GDM1 (cell line): ENCODE measurements at places on chromosomes 1 and 21.

GRCh38 chr1:62903982-62904855 is 120.3 kb downstream of the ATG4C start:
- no peak for DNase-seq

DNA sequence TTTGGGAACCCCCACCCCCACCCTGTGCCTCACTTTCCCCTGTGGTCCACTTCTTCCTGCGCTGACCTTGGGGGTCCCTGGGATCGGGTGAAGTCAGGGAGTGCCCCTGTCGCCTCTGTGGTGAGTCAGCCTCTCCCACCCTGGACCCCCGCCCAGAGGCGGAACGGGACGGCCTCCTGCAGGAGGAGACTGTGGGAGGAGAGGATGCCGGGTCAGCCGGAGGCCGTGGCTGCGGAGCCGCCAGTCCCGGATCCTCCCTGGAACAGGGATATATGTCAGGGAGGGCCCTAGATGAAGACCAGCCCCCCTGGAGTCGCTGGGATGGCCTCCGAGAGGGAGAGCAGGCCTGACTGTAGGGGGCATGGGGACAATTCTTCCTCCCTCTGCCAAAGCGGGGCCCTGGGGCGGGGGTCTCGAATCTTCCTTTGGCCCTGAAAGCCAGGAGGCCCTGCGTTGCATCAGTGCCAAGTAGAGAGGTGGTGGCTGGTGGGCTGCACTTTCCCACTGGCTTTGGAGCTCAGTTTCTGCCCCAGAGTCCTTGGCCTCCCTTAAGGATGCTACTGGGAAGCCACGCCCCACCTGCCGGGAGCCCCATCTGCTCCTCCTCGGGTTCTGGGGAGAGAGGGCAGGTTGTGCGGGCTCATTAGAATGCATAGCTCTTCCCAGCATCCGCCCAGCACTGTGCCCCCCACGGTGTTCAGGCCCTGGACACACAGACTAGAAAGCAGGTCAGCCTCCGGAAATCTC is 930 bp downstream of the ARHGEF10L start:
- no peak for DNase-seq

DNA sequence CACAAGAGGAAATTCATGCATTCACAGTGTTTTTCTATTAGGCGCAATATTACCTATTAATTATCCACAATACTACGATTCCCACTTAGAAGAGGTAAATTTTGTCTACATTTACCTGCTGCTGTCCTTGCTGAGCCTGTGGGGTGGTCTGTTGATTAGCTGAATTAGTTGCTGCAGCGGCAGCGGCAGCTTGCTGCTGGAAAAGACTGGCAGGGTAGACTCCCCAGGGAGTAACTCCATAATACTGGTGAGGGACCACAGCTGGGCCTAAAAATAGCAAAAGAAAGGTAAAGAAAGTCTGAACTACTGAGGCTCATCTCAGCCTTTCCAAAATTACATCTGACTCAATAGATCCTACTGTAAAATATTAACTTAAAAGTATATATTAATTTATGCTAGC is 66.0 kb upstream of the SDC3 start:
- no peak for DNase-seq

DNA sequence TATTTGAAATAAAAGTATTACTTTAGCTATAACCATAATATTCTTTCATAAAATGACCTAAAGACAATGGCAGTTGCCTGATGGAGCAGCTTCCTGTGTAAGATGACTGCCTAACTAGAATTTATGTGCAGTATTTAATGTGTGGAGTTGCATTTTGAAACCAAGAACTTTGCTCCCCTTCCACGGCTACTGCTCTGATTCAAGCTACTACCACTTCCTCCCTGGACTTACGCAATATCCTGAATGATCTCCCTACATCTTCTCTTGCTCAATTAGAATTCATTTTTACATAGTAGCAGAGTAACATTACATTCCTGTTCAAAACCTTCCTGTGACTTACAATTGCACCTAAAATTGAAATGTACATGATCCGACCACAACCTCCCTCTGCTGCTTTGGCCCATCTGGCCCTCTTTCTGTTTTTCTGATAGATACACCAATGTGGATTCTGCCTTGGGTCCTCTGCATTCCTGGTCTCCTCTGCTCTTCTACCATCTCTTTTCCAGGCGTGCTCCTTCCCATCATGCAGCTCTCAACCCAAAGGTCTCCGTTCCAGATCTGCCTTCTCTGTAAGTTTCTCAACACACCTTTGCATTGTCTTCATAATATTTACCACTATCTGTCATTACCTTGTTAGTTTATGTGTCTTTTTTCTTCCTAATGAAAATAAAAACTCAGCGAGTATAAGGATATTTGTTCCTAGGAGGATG is 47.4 kb upstream of the USP25 start:
- peak; percentile 29 for DNase-seq

GRCh38 chr1:152983743-152984142 is at the start of gene SPRR1A:
SPRR1A (plus strand) TSS chr1:152984081; CDS start chr1:152985231, 1,150 bp downstream.
- no peak for DNase-seq

DNA sequence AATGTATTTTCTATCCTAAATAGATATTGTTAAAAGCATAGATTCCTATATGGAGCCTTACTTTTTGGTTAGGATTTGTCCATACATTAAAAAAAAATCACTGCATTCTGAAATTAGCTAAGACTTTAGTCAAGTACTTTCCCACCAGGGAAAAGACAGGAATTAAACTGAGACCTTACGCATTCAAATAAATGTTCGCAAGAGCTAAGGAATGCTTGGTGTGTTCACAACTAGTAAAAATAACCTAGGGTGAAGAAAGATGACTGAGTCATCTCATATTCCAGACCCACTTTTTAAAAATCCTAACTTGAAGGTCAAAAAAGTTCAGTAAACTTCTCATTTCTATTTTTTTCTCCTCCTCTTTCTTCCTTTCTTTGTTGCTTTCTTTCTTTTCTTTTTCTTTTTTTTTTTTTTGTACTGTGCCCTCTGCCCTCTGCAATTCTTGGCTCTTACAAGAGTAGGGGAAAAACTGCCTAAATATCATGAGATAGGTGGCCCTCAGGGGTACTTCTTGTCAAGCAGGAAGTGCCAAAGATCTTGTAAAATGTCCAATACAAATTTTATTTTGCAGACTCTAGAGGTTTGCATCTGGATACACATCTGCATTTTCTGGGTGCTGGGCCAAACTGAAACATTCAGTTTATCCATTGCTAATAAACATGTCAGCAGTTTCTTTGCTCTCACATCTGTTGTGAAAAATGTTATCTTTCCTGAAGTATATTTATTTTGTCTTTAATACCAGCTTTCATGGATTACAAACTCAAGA is 121.4 kb upstream of the GORAB start:
- DNase-seq = no peak

DNA sequence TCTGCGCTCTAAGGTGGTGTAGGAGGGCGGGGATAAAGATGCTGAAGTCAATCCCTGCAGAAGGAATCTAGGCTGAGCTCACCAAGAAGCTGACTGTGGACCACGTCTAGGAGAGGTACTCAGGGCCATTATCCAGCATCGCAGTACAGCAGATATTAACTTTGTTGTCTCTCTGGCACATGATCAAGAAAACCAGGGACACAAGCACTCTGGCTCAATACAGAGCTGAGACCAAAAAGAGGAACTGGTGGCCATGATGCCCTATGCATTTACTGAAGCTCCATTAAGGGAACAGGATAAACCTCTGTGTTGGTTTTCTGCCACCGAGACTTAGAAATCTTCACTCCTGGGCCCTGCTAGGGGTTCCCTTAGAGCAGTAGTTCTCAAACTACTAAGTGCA is 38.0 kb upstream of the ANGPTL7 start:
- no peak for DNase-seq

GRCh38 chr1:8822373-8823294 is 5.2 kb upstream of the RERE start:
- DNase-seq = no peak

GRCh38 chr1:111222308-111223125 is 5.0 kb upstream of the CHI3L2 start:
- DNase-seq = peak; percentile 58

DNA sequence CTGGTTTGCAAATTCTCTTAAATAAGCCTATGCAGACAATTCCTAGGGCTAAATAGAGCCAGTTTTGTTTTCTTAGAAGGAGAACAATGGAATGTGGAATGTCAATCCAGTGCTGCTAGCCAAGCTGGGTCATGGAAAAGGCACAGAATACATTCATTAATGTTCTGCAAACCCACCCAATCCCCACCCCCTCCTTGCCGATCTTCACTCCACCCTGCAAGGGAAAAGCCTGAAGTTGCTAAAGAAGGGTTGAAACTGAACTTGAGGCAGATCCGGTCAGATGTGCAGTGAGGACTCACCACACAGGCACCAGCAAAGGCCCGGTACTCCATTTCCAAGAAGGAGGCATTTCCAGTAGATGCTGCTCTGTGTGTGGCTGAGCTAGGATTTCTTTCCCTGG is 179.6 kb downstream of the PLPP3 start:
- DNase-seq = no peak

- DNase-seq = peak; percentile 66
Observed at GRCh38 chr1:167650269-167651160, 20.5 kb downstream of the RCSD1 start.

GRCh38 chr1:188462837-188463236 is 1634.1 kb downstream of the PLA2G4A start:
- DNase-seq = no peak

DNA sequence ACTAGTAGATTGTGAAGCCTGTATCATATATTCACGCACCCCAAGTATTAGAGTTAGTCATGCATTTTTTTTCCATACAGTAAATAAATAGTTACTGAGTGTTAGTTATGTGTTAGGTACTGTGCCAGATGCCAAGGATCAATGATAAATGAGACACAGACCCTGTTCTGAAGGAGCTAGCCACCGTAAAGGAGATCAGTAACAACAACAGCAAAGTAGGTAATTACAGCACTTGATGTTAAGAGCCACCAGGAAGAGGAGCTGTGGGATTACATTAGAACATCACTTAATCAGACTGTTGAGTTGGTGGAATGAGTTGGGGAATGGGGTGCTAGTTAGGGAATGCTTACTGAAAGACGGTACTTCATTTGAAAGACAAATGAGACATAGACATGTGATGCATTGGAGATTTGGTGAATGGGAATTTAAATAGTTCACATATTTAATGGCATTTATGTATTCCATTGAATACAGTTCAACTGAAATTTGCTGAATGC is 21.0 kb downstream of the PRKAA2 start:
- no peak for DNase-seq

DNA sequence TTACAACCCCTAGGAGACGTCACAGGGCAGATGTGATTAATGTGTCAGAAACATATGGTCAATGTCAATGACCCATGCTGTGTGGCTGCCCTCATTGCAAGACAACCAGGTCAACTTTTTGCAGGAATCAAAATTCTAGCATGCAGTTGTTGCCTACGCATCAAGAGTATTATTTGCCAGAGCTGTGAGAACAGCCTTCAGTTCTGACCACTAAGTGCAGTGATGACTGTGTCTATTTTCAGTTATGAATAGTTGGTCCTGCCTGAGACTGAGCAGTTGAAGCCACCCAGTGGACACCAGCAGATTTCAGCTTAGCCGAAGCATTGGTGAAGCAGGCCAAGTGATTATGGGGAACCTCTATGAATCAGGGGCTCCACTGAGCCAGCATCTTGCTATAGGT is 47.3 kb downstream of the LYPLAL1 start:
- no peak for DNase-seq

- DNase-seq = no peak
Observed at GRCh38 chr1:183546427-183546826, 43.8 kb downstream of the NCF2 start.

GRCh38 chr1:106831511-106831910 is 225.0 kb upstream of the PRMT6 start:
- no peak for DNase-seq

DNA sequence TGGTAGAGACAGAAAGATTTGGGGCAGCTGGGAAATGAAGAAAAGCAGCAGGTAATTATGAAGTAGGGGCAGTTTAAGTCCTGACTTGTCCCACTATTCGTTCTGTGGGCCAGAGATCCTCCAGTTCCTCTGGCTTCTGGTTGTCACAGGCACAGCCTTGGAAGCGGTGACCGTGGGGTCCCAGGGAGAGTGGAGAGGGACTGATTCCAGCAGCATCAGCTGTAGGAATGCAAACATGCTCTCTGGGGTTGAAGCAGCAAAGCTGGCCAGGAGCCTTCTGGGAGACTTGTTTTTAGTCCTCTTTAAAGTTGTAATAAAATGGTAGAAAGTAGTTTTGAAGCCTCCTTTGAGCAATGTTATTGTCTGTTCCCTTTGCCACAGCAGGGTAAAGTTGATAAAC is 488.0 kb downstream of the LMO4 start:
- no peak for DNase-seq

- DNase-seq = no peak
Observed at GRCh38 chr21:44723177-44724131, 12.1 kb upstream of the TSPEAR start.

GRCh38 chr21:16768096-16768495 is 744.7 kb upstream of the CXADR start:
- DNase-seq = no peak

DNA sequence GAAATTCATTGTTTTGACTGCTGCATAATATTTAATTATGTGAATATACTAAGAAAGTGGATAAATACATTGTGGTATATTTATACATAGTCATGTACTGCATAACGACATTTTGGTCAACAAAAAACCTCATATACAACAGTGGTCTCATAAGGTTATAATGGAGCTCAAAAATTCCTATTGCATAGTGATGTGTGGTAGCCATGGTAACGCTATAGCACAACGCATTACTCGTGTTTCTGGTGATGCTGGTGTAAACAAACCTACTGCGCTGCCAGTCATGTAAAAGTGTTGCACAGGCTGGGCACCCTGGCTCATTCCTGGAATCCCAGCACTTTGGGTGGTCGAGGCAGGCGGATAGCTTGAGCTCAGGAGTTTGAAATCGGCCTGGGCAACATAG is 52.6 kb upstream of the NHLH2 start:
- no peak for DNase-seq

DNA sequence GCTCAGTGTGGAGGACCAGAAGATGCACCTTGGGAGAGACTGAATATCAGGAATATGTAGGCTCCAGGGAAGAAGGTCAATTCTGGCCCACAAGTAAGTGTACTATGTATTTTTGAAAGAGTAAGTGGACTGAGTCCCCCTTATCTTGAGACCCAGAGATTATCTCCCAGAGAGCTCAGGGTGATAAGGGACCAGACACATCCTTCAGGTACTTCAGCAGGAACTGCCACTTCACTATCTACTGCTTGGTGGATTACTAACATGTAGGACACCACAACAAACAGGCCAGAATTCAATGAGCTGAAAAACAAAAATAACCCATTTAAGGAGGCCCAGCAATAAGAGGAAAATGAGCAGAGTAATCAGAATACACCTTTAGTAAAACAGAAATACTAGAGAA is 119.2 kb downstream of the ZNF644 start:
- no peak for DNase-seq
